ENCODE measurements at places on chromosomes 1 and 21. TPM values are rescaled to one million over a fixed set of nuclear protein-coding genes. Genes with fewer than 3 reads are reported as not detected.

Gene SLC2A5
- not detected for polyA plus RNA-seq

DNA sequence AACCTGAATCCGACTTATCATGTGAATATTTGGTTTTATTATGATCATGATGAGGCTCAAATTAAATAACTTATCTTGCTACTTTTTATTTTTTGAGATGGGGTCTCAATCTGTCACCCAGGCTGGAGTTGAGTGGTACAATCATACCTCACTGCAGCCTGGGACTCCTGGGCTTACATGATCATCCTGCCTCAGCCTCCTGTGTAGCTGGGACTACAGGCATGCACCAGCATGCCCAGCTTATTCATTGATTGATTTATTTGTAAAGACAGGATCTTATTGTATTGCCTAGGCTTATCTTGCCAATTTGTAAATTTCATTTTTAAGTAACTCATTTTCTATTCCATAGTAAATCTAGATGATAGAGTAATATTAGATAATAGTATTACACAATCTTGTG, 84.3 kb downstream of the COL11A1 start:
- H3K27me3 ChIP-seq: no peaks in the 10 kb centered on the region
- DNase-seq: no peak
- no peak overlapping the region for H3K4me3 ChIP-seq
- no peak overlapping the region for H3K27ac ChIP-seq

- H3K4me1 ChIP-seq: no peaks in the 10 kb centered on the region
- DNase-seq: no peak
- H3K27me3 ChIP-seq: no peaks in the 10 kb centered on the region
- no peaks in the 10 kb centered on the region for H3K36me3 ChIP-seq
- no peak overlapping the region for H3K4me3 ChIP-seq
These were observed 7.2 kb downstream of the KCNN3 start for GRCh38 chr1:154862907-154863306.

DNA sequence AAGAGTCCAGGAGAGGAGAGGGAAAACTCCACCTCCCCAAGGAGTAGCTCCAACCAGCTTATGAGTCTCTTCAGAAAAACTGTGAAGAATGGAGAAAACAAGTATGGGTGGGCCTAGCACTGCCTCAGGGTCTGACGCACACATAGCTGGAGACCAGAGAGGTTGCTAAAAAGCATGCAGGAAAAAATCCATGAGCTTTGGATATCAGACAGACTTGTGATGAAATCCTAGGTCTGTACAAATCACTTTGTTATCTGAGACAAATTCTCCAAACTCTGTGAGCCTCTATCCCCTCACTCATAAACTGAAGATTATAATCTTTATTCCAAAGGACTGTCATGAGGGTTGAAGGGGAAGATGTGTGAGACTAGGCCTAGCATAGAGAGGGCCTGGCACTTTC, 141.5 kb upstream of the FGGY start:
- no peaks in the 10 kb centered on the region for H3K36me3 ChIP-seq
- H3K4me1 ChIP-seq: no peaks in the 10 kb centered on the region
- DNase-seq: no peak
- H3K27ac ChIP-seq: no peak overlapping the region

GRCh38 chr1:213340593-213340992, 289.6 kb downstream of the RPS6KC1 start:
- H3K4me3 ChIP-seq: no peak overlapping the region
- H3K27ac ChIP-seq: no peak overlapping the region
- no peaks in the 10 kb centered on the region for H3K4me1 ChIP-seq
- H3K27me3 ChIP-seq: no peaks in the 10 kb centered on the region
- DNase-seq: no peak

DNA sequence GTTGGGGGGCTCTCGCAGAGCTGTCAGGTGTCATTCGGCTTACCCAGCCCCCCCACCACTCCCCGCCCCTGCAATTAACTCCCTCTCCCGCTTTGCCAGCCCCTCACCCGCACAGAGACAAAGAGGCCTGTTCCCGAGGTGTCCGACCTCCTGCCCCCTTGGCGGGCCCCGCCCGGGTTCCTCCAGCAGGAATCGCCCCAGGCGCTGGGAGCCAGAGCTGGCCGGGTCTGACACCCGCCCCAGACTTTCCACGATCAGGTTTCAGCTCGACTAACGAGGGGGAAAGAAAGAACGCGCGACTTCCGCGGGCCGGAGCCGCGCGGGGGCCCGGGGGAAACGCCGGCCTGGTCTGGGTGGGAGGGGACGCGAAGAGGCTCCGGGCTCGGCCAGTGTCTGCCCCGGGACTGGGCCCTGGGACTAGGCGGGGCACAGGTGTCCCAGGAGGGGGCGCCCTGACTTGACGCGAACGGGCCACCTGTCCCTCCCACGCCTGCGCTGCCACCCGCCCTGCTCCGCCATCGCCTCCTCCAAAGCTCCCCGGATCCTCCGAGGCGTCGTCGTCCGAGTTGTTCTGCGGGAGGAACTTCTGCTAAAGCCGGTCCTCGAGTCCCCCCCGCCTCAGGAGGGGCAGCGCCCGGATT, 36.4 kb upstream of the HHAT start:
- DNase-seq: no peak
- H3K27ac ChIP-seq: no peak overlapping the region
- H3K4me1 ChIP-seq: peaks cover 4% of the 10 kb centered on the region
- peaks cover 8% of the 10 kb centered on the region for H3K27me3 ChIP-seq

- H3K27ac ChIP-seq: no peak overlapping the region
- no peak overlapping the region for H3K4me3 ChIP-seq
- no peak for DNase-seq
These were observed 9.1 kb upstream of the COA7 start for GRCh38 chr1:52706941-52707926.

All from CD4-positive, CD25-positive, alpha-beta regulatory T cell (primary cell).